ENCODE measurements at places on chromosomes 7 and 10.

DNA sequence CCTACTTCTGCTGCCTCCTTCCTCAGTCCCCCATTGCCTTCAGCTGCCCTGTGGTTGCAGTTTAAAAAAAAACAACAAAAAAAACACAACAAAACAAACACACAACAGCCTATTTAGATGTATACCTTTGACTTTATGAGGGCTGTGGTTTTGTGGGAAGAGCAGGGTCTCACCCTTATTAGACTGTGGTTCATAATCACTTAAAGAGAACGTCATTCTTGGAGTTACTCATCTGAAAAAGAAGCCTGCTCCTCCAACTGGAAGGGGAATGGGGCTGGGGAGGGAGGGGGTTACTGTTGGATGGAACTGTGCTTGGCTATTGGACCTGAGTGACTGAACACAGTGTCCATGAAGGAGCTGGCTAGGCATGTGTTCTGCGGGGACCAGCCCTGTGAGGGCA, 48.1 kb downstream of the SDK1 start:
- no peak for DNase-seq

DNA sequence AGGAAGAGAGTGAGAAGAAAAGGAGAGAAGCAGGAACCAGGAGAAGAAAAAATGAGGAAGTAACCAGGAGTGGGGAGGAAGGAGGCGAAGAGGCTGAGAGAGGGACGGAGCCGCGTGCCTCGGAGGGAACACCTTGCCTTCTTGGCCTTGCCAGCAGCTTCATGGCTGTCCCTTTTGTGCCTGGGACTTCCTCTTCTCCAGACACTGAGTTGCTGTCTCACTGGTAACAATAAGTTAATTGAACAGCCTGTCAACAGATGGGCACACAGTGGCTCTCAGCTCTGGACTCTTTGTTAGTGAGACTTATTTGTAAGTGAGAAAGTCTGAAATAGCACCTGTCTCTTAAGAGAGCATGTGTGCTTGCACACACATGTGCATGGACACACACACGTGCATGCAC, 83.2 kb downstream of the GATA3 start:
- DNase-seq, result no peak

DNA sequence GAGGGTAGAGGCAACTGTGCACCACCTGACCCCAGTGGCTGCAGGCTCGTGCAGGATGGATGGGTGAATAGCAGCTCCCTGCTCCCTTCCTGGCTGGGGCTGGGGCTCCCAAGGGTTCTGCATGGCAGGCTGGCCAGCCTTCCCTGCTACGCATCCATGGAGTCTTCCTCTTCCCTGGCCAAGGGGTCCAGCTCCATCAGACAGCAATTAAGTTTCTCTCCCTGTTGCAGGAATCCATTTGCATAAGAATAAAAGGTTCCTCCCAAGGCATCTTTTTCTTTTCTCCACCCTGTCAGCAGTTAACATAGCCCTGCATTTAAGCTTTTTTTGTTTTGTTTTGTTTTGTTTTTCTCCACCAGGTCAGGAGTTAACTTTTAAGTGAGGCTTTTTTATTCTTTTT, 10.0 kb upstream of the CPA2 start:
- no peak for DNase-seq

DNA sequence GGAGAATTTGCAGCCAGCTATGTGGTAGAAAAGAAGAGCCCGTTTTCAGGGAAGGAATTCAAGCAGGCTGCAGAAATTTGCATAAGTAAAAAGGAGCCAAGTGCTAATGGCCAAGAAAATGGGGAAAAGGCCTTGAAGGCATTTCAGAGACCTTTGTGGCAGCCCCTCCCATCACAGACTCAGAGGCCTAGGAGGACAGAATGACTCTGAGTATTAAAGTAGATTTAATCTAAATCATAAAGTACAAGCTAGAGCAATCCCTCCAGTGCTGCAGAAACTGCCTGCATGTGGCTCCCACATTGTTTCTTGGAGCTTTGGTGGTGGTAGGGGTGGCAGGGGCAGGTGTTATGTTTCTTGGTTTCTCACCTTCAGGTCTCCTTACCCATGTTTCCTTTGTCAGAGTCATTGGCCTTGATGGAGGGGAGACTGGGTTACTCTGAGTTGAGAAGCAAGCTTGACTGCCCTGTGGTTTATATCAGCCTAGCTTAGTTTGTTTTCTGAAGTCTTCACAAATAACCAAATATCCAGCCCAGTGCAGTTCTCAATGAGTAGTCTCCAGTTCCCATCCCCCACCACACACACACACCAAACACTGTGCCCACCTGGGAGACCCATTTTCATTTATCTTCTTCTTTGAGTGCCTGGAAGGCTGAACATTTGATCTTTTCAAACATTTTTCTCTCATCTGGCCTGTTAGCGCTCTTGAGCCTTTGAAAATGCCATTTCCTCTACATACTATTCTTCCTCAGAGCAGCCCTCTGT, 34.5 kb downstream of the ITPRIP start:
- DNase-seq, result no peak

DNA sequence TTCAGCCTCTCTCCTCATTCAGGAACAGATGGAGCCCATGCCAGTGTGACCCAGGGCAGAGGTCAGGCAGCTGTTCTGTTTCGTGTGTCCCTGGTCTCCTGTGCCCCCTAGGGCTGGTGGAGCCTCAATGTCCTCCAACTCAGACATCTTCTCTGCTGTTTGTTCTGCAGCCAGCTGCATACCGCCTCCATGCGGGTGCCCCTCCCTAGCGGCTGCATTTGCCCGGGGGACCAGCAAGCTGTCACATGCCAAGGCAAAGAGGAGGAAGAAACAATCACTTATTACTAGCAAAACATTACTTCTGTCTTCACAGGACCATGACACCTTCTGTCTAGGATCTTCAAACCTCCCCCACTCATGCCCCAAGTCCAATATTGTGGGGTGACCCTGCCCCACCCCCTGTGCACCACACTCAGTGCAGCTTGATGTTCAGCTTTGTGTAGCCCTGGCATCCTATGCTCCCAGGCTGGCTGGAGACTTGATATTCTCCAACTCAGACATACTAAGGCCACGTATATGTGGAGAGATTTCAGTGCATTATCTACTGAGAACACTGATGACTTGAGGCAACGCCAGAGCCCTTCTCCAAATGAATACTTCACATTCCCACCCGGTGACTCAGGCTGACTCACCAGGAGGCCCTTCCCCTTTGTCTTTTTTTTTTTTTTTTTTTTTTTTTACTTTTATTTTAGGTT, 188.9 kb downstream of the SKIDA1 start:
- no peak for DNase-seq

GRCh38 chr7:103622274-103622673, 176.3 kb upstream of the SLC26A5 start:
- DNase-seq, result no peak

- DNase-seq, result no peak
Observed at GRCh38 chr10:114350751-114351150, 53.6 kb downstream of the AFAP1L2 start.

DNA sequence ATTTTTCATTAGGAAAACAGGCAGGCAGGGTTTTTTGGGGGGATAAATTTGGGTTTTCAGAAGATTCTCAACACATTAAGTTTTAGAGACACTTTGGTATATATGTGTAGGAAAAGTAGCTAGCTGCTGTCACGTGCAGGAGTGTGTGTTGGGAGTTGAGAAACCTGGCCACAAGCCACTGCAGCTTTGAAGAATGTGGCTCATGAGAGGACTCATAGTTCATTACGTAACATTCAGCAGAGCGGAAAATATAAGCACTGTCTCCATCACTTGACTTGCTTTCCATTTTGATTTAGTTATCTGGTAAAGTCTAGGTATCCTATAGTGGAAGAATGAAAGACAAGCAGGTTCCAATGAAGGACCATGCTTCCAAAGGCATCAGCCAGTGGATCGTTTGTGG, 31.2 kb downstream of the SMNDC1 start:
- peak; percentile 48 for DNase-seq

- no peak for DNase-seq
Observed at GRCh38 chr10:15700078-15700674, 19.5 kb downstream of the ITGA8 start.

GRCh38 chr10:63887023-63887589, 365.9 kb downstream of the REEP3 start:
- DNase-seq, result no peak

DNA sequence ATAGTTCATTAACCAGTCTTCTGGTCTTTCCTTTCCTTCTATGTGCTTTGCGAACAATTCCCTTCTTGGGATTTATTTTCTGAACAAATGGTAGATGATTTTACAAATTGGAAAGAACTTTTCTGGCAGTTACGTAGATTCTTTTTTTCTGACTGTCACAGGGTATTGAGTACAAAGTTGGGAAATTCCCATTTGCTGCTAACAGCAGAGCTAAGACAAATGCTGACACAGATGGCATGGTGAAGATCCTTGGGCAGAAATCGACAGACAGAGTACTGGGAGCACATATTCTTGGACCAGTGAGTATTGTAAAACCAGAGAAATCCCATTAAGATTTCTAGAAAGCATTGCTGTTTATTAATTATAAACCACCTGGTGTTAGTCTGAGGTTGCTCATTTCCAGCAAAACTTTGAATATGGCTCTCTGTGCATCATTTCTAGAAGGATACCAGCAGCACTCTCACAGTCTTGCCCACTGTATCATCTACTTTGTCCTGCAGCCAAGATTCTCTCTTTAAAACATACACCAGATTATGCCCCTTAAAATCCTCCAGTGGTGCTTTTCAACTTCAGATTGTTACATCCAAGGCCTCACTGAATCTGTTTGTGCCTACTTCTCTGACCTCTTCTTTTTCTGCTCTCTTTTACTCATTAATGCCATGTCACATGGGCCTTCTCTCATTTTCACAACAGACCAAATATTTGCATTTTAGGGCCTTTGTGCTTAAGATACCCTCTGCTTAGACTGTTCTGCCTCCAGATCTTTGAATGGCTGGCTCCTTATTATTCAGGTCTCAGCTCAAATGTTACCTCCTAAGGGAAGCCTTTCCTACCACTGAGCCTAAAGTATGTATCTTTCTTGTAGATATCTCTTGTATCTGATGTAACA, 27.0 kb downstream of the DLD start:
- DNase-seq, result no peak

- DNase-seq, result no peak
Observed at GRCh38 chr7:126937171-126937570, 315.6 kb downstream of the GRM8 start.

DNA sequence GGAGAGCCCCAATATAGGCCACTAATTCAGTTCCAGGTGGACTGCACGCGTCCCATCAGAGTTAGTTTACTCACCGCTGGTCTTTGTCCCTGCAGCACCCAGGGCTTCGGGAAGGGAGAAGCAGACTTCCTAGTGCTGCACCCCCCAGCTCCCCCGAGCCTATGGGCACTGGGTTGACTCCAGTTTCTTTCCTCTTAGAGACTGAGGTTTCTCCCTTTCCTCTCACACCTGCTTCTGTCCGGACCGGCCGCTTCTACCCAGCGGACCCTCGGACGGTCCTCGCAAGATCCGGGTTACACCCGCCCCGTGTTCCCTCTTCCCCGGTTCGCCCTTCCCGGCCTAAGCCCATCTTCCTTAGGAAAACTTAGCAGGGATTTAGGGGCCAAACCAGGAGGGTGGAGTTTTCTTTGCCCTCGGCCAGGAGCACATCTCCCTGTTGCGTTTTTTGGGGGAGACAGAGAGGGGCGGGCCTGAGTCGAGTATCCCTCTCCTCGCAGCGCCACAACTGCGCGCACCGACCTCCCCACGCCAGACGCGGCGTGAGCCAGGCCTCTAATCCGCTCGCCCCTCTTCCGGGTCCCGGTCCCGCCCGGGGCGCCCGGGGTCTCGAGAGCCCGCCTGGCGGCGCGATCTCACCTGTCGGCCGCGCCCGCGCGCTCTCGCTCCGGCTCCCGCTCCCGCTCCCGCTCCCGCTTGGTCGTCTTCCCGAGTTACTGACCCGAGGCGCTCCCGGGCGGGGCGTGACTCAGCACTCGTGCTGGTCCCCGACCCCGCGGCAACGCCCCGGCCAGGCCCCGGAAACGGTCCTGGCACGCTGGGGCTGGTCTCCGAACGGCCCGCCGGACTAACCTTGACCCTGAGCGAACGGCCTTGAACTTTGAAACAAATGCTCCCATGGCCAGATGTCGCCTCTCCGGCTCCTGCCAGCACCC, at the start of gene AIFM2:
AIFM2 (minus strand) TSS at position 728 of the 932 bp plus-strand sequence. CDS start 8,741 bp downstream, outside the sequence.
- DNase-seq, result peak; percentile 61

DNA sequence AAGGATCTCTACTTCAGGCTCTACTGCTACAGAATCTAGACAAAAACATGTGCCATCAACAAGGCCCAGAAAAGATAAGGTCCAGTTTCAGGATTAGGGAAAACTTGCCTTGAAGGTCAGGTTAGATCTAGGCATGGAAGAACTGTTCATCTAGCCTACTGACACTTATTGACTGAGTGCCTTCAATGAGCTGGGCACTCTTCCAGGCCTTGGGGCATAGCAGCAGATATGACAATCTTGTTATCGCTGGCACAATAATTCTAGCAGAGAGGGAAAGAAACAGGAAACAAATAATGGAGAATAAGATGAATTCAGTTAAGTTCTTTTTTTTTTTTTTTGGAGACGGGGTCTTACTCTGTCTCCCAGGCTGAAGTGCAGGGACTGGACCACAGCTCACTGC, 71.6 kb downstream of the ADCYAP1R1 start:
- no peak for DNase-seq

DNA sequence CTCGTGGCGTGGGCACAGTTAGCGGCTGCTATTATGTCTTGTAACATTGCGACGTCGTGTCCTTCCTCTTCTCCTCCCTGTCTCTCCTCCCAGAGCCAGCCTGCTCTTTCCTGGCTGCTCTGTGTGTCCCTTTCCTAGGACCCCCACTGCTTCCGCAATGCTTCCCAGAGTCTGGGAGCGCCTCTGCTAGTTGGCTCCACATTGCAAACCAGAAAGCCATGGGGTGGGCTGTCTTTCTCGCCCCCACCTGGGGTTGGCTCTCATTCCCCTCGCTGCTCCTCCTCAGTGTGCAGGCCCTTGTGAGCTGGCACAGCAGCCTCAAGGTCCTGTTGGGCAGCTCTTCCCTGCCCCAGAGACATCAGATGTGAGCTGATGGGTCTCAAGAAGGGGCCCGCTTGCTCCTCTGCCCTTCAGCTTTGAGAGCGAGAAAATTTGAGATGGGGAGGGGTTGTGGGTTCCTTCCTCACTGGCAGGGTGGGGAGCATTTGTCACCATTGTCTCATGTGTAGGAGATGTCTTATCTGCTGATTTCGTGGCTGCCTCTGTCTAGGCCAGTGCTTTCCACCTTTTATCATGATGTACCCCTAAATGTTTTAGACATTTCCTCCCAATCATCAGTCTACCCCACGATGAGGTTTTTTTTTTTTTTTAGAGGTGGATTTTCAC, 3.3 kb downstream of the ADAMTS14 start:
- no peak for DNase-seq

DNA sequence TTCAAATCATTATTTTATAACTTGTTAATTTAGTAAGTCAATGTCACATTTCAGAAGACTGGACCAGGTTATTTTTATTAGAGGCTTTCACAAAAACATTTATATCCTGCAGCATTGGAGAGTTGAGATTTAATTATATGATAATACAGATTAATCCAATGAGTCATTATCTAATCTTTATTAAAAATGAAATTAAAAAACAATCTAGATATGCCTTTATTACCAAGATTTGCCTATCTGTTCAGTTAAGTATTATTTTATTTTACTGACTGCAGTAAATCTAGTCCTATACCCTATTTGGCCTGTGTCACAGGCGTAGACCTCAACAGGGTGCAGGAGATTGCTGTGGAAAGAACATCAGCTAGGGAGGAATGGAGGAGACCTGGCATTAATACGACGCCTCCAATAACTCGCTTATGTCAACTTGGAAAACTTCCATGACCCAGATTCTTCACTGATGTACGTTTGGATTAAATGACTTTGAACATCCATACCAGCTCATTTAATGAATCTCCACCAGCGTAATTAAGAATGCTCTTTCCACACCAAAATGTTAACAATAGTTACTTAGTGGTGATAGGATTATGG, 18.2 kb downstream of the PAXIP1 start:
- no peak for DNase-seq
